ENCODE measurements at places on chromosomes 11 and 22.

GRCh38 chr11:126282361-126282735, 545 bp upstream of the TIRAP start:
- DNase-seq: no peak

DNA sequence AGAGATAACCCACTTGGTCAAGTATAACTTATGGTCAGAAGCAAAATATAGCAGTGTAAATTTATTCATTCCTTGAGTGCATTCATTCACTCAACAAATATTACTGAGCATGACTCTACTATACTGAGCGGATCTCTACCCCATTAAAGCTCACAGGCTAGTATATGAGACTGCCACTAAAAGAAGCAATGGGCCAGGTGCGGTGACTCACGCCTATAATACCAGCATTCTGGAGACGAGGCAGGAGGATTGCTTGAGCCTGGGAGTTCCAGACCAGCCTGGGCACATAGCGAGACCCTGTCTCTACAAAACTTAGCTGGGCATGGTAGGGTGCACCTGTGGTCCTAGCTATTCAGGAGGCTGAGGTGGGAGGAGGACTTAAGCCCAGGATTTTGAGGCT, 197.6 kb upstream of the BLID start:
- no peak for DNase-seq

GRCh38 chr22:19117111-19117512, 5.1 kb downstream of the DGCR2 start:
- DNase-seq: no peak

DNA sequence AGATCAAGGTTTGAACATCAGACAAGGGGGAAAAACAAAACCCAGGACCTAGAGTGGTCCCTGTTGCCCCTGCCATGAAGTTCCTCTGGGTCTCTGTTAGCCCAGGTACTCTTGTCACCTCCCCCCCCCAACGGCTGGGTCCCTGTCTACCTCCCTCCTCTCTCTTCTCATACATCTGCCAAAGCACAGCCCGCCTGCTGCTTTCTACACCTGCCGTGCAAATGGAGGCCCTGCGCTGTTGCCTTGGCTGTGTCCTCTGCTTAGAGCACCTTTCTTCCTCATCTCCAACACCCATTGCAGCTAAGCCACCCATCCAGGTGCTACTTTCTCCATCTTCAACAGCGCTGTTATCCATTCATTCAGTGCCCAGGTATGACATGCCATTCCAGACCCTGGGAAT, 99.2 kb downstream of the TP53I11 start:
- DNase-seq: no peak

GRCh38 chr11:69499918-69500284, 18.4 kb downstream of the LINC01488 start:
- no peak for DNase-seq

Data from stimulated activated naive CD4-positive, alpha-beta T cell treated with Interleukin-2 at 50 U/mL for 16 hours (primary cell).